ENCODE measurements at places on chromosomes 5 and 9. TPM values are rescaled to one million over a fixed set of nuclear protein-coding genes. Genes with fewer than 3 reads are reported as not detected.

GRCh38 chr9:124279531-124280175, 21.9 kb downstream of the NEK6 start:
- DNase-seq: no peak

DNA sequence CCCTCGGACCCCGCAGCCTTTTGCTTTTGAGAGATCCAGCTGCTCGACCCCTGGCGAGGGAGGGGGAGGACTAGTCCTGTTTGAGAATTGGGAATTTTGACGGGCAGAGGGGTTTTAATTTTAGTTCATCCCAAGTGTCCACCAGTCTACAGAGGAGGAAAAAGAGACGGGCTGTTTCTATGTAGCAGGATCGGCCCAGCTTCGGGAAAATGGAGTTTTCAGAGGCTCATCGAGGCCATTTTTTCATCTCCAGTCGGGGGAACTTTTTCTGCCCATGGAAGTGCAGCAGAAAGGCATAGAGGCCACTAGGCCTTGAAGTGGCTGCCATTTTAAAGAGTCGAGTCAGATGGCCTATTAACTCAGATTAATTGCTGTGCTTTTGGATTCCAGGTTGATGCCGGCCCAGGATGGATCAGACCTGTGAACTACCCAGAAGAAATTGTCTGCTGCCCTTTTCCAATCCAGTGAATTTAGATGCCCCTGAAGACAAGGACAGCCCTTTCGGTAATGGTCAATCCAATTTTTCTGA, 1.2 kb downstream of the NSD1 start:
- DNase-seq: no peak

DNA sequence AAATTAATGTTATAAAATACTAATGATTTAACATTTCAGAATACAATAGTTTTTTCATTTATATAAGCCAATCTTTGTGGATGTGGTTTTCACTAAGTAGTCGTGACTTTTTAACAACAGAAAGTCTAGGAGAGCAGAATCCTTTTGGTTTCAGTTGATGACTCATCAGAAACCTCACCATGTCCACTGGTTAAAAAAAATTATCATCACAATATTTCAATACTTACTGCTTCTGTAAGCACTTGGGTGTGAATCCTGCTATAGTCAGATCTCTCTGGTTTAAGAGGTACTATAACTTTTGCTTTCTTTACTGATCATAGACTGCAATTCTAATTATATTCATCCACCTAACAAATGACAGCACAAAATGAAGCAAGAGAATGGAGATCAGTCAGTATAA, 77.2 kb downstream of the MRPS30 start:
- DNase-seq: no peak

DNA sequence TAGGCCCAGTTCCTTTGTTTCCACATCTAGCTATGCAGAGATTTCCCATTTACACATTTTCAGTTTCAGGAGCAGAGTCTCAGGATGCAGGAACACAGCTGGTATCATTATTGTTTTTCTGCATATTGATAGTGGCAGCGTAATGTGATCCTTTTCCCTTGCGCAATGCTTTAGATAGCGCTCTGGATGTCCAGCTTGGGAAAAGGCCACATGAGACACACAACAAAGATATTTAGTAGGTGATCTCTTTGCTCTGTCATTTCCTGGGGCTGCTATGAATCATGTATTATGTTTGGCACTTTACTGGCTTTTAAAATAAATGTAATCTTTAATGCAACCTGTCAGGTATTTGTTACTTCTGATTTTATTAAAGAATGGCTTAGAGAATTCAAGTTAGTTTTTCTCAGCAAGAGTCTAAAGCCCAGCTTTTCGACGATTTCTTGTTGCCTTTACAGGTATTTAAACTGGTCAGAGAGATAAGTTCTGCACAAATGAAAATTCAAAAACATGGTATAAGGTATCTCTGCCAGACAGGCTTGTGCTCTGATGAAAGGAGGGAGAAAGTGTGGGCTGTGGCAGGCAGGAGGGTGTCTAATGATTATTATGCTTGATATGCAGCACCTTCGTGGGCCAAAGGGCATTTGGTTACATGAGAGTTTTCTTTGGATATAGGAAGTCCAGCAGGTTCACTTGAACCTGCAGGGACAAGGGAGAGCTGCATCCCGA, 42.2 kb downstream of the PTTG1 start:
- peak; percentile 86 for DNase-seq

DNA sequence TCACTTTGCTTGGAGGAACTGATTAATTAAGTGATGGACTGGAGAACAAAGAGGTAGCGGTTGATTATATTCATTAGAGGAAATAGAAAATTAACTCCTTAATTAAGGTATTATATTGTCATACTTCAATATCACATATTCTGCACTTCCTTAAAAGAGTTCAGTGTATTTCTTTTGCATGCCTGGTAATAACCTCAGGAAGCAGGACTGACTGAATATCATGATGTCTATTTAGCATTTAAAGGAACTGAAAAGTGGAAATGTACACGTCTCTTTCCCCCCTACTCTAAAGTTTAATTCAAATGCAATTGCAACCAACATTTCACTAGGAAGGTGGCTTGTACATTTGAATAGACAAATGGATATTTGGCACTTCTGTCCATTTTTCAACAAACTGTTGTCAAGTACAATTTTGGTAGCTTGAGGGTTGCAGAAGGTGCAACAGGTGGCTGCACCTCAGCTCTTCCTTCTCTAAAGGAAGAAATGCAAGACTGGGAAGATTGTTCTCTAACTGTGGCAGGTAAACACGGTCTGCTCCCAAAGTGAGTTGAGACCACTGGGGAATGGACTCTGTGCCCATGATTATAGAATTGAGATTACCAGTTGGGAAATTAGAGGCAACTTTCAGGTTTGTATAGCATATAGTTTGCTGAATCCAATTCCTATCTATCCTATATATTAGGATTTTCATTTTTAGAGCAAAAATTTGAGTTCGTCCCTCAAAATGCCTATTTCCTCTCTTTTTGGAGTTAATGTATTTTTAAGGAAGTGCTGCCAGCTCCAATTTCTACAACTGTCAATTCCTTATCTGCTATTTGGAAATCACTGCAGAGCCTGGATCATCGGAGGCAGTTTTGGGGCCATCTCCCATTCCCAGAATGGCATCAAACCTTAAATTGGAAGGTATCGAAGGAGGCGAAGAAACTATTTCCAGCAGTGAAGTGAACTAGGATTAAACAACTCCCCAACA, 98.9 kb upstream of the TAF11L2 start:
- DNase-seq: no peak

GRCh38 chr9:116905171-116905588, 218.1 kb downstream of the TRIM32 start:
- DNase-seq: no peak

- peak; percentile 80 for DNase-seq
These were observed 188.0 kb upstream of the KLF9 start for GRCh38 chr9:70602321-70603019.

The MAN1B1 gene
- 61.9 TPM for total RNA-seq

- no peak for DNase-seq
These were observed 16.7 kb downstream of the FGD3 start for GRCh38 chr9:92963831-92964606.

- no peak for DNase-seq
These were observed 194.3 kb upstream of the PIK3R1 start for GRCh38 chr5:68021227-68021626.

The CTNNA1 gene
- total RNA-seq: 285 TPM

The BAAT gene
- not detected for total RNA-seq

- no peak for DNase-seq
These were observed 55.8 kb downstream of the FAM78A start for GRCh38 chr9:131220485-131220884.

The SLC27A6 gene
- 1.1 TPM for total RNA-seq

GRCh38 chr9:104276709-104277245, 182.7 kb downstream of the SMC2 start:
- peak; percentile 13 for DNase-seq

- no peak for DNase-seq
These were observed 3.9 kb downstream of the LPAR1 start for GRCh38 chr9:111034170-111034897.

Data from Daoy (cell line).